ENCODE measurements at places on chromosomes 1 and 21.

DNA sequence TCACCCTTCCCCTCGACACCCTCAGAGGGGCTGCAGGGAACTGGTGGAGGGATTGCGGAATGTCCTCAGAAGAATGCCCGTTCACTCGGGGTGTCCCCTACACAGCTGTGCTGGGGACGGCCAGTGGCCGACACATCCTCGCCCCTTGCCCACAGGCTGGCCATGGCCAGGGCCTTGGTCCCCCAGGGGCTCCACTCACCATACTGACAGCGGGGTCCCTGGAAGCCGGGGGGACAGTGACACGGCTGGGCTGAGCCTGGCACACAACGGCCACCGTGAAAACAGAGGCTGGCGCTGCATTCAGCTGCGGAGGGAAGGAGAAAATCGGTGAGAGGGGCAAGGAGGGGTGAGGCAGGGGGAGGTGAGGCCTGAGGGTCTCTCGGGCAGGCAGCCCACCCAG is 31.7 kb downstream of the MEGF6 start:
- no peak for DNase-seq

DNA sequence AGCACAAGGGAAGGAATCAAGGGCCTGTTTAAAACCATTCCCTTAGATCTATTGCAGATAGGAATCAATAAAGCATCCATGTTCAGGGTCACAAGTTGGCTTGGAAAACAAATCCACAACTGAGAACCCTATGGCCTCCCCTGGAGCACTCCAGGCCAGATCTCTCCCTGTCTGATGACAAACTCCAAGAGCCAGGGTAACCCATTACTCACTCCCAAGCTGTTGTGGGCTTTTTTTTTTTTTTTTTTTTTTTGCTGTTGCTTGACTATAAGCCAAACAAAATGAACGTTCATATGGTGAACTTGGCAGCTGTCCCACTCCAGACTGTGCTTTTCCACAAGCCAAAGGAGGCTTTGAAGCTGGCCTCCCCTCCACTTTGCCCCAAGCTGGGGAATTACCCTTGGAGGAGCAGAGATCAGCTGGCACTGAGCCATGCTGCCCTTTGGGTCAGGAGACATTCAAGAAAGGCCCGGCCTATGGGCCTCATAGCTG is 35.7 kb upstream of the VAV3 start:
- DNase-seq = peak; percentile 91

DNA sequence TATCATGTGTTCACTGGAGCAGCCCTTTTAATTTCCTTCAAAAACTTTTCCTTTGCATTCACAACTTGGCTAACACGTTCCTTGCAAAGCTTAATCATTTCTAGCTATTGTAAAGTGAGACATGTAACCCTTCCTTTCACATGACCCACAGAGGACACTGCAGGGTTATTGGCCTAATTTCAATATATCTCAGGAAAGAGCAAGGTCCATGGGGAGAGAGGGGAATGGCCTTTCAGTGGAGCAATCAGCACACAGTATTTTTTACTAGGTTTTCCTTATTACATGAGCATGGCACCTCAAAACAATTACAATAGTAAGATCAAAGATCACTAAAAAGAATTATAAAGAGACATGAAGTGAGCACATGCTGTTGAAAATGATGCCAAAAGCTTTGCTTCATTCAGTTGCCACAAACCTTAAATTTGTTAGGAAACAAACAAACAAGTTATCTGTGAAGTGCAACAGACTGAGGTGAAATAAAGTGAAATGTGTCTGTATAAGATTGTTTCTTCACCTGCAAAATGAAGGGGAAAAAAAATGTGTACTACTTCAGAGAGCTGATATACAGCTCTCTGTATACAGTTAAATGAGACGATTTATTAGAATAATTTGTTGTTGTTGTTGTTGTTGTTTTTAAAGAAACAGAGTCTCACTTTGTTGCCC is 61.5 kb downstream of the EIF4G3 start:
- DNase-seq = no peak

- DNase-seq = no peak
Observed at GRCh38 chr1:59323879-59324278, 27.0 kb downstream of the FGGY start.

DNA sequence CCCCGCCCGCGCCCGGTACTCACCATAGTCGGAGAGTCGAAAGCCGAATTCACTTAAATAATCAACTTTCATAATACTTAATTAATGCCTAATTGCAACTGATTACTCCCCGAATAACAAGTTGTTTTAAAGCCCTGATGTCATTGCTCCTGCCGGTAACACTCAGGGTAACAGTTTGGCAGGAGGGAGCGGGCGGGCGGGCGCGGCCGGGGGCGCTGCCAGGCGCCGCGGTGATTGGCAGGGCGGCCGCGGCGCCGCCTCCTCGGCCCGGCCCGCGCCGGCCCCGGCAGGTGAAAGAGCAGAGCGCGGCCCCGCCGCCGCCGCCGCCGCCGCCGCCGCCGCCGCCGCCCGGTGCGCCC is 102.2 kb downstream of the CASZ1 start:
- DNase-seq = peak; percentile 75

DNA sequence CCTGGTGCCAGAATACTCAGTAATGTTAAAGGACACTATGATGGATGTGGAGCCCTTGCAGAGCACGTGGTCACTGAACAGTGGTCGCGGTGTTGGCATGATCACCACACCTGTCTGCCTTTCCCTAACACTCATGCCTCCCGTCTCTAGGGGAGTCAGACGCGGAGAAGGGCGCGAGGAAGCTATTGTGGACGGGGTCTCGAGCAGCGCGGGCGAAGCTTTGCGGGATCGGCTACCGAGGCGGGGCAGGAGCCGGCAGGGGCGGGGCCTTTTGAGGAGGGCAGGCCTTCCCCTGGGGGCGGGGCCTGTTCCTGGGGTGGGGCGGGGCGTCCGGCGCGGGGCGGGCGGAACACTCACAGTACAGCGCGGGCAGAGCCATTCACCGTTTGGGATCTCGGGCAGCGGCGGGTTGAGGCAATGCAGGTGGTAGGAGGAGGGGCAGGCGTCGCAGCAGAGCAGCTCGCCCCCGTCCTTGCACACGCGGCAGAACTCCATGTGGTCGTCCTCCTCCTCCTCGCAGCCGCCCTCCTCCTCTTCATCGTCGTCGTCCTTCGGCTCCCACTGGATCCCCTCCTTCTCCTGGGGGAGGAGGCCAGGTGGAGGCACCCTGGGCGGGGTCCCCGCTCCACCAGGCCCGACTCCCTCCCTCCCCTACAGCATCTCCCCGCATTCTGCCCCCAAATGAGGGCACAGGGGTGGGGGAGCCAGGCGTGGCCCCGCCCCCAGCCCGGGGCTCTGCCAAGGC is 31.5 kb downstream of the CHD5 start:
- DNase-seq = peak; percentile 89

GRCh38 chr21:42563686-42564085 is 50.0 kb downstream of the SLC37A1 start:
- DNase-seq = peak; percentile 74

DNA sequence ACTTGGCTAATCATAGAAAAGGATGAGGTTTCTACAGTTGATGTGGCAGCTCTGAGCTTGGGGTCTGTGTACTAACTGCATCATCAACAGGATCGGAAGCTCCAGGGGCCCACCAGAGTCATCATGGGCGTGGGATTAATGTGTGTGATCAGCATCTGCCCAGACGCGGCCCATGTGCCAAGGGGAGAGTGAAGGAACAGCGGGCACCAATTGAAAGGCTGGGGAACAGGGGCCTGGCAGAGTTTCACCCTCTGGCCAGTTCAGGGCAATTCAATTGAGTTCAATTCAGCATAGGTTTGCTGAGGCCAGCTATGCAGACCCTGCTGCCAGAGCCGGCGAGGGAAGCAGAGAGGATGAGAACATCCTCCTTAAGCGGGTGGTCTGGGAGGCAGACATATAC is 260.0 kb upstream of the AJAP1 start:
- DNase-seq = no peak

DNA sequence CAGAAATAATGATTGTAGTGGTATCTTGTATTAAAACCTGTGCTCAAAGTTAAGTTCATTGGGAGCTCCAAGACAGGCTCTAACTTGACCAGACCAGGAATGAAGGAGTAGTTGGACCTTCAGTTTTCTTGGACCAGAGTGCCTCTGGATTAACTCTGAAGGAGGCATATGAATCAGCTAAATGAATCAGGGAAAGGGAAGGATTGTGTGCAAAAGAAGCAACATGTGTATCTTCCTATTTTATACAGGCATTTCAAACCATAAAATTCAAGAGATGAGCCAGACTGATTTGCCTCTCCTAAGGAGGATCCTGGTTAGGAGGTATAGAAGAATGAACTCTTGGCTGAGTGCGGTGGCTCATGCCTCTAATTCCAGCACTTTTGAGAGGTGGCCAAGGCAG is 71.4 kb downstream of the CC2D1B start:
- DNase-seq = no peak

DNA sequence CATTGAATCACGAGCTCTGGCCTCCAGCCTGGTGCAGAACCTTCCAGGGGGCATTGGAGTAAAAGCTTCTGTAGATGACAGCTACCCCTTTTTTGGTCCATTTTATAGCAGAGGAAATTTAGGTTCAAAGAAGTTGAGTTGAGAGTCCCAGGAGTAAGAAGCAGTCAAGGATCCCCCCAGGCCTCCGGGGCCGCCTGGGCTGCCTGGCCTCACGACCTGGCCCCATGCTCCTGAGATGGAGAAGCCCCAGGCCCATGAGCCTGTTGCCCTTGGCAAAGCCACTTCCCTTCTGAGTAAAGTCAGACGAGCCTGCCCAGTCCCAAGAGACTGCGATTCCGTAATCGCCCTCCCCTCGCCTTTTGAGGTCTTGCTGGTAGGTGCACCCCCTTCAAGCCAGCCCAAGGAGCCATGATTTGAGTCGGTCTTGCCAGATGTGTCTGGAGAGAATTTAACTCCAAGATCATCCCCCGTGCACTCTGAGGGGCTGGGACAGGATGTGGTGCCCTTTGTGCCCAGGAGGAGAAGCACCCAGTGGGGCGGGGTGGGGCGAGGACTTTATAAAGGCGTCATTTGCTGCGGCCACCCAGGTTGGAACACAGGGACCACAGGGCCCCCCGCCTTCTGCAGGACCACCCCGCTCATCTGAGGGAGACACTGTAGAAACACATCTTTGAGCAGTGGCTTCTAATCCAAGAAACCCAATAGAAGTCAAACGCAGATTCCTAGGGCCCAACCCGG is 30.1 kb downstream of the PDE9A start:
- no peak for DNase-seq

DNA sequence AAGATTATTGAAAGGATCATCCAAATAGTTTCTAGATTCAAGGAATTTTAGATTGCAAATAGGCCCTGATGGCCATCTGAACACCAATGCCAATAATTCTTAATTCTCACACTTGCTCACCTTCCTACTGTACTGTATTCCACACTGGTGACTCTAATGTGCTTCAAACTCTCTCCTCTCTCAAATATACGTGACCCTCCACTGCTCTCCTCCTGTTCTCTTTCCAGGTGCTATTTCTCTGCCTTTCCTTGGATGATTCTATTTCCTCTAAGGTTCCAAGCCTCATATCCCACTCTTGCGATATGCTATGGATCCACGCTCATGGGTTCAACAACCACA is 28.6 kb downstream of the KMO start:
- no peak for DNase-seq

- DNase-seq = peak; percentile 84
Observed at GRCh38 chr1:25922056-25922970, 16.1 kb upstream of the STMN1 start.

- DNase-seq = no peak
Observed at GRCh38 chr21:28444111-28444510, 548.6 kb downstream of the LTN1 start.

DNA sequence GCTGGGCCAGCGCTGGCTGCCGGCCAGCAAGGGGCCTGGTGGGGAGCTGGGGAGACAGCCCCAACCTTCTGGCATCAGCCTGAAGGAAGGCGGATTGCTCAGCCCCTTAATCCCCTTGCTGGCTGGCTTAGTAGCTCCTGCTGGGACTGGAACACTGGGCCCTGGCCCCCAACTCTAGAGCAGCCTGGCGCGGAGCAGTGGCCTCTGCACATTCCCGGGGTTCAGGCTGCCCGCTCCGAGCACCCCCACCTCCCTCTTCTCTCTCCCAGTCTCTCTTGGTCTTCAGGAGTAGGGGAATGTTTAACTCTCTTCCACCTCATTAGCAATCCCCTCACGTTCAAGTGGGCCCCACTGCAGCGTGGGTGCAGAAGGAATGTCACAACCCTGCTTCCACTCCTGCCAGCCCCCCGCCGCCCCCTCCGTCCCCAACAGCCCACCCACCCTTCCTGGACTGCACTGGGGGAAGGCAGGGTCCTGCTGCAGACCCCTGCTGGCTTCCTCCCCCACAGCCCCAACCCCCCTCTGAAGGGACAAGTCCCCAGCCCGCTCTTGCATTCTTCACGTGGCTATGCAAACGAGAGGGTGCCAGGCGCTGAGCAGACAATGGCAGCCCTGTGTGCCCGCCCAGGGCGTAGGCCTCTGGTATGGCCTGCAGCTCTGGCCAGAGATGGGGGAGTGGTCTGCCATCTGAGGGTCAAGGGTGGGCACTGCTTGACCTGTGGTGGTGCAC is 980 bp upstream of the CLDN19 start:
- DNase-seq = no peak

- no peak for DNase-seq
Observed at GRCh38 chr1:181936269-181936668, 125.2 kb downstream of the ZNF648 start.

DNA sequence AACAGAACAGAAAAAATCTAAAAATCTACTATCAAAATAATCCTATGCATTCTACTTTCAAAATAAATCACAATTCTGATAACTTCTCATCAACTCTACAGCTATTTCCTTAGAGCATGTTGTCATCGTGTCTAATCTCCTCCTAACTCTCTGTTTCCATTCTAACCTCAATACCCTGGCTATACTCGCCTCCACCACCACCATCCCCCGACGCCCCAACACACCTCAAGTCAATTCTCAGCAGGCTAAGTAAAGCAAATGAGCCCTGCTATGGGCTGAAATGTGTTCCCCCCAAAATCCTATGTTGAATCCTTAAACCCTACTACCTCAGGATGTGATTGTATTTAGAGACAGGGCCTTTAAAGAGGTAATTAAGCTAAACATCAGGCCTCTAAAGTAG is 34.6 kb downstream of the NRDC start:
- no peak for DNase-seq

- DNase-seq = peak; percentile 66
Observed at GRCh38 chr1:115976062-115976920, at the start of gene SLC22A15. Gene SLC22A15 (plus strand): TSS chr1:115976513. CDS start chr1:115976628, 115 bp downstream.
